Omental fat pad (tissue), 4 donors: ENCODE measurements at places on chromosomes 3 and 15. TPM values are rescaled to one million over a fixed set of nuclear protein-coding genes. Genes with fewer than 3 reads are reported as not detected.

GRCh38 chr15:101347454-101347853, 52.4 kb upstream of the SNRPA1 start:
- no peak for DNase-seq

The TMEM207 gene
- total RNA-seq = not detected

The TFG gene
- total RNA-seq = 95.0 TPM

The ECE2 gene
- not detected for total RNA-seq

The KLHL18 gene
- 13.7 TPM for total RNA-seq

The HESX1 gene
- 0.82 TPM for total RNA-seq

DNA sequence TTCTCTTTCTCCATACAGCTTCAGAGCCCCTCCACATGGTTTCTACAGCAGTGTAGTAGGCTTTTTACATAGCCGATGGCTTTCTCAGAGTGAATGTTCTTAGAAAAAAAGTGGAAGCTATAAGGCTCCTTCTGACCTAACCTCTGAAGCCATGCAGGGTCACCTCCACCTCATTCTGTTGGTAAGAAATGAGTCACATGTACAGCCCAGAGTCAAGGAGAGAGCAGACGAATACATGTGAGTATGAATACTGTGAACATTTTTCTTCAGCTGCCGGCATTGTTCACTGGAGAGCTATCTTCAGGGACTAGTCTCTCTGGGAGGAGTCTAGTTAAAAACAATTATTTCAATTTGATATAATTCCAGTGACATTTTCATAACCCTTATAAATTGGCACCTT, 68.2 kb upstream of the THRB start:
- DNase-seq = no peak

The SYNPR gene
- total RNA-seq = not detected

- DNase-seq = no peak
Measured at GRCh38 chr3:57978316-57978715, 29.9 kb upstream of the FLNB start.

GRCh38 chr15:95277266-95277665, 1045.9 kb downstream of the MCTP2 start:
- no peak for DNase-seq

The CHCHD6 gene
- 14.2 TPM for total RNA-seq

DNA sequence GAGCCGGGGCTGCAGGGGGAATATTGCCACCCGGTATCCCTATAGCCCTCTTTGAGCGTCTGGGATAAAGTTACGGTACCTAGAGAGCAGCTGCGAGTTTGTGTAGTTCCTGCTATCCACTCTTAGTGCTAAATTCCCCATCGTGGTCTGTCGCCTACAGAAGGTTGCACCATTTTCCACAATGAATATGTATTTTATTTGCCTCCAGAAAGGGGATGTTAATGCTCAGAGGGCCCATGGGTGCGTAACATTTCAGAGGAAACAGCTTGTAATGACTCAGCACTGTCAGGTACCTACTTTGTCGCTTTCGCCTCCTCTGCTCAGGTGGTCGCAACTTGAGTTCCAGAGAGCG, 1.1 kb downstream of the SLCO3A1 start:
- DNase-seq = no peak

- no peak for DNase-seq
Measured at GRCh38 chr3:150414258-150414657, 6.2 kb downstream of the TSC22D2 start.
